ENCODE measurements at places on chromosomes 11 and 22.

- no peak for DNase-seq
Measured at GRCh38 chr22:50117168-50117762, 27.5 kb downstream of the MOV10L1 start.

GRCh38 chr11:61065955-61066638, 36.2 kb upstream of the CD5 start:
- DNase-seq: no peak

DNA sequence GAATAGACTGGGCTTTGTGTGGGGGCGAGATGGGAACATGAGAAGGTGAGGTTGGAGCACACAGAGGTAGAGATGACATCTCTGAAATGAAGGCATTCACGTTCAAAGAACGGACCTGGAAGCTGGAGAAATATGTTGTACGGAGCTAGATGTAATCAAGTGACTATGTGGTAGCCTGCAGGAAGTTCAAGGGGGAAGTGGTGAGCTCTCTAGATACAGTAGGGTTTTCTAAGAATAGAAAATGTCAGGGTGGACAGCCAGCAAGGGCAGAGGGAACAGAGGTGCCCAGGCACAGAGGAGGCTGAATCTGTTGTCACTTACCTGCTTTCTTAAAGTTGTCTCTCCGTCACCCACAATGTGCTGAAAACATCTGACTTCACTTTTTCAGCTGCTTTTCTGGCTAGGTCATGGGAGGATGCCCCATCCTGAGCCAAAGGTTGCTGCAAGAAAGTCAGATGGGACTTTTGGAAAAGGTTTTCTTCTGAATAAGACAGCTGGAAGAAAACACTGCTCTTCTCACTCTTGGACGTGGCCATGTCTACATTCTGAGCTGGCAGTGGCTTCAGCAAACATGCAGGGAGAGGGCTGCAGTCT, 171.5 kb upstream of the B3GAT1 start:
- DNase-seq: no peak

- no peak for DNase-seq
Measured at GRCh38 chr22:42800451-42801251, 56.4 kb downstream of the ARFGAP3 start.

DNA sequence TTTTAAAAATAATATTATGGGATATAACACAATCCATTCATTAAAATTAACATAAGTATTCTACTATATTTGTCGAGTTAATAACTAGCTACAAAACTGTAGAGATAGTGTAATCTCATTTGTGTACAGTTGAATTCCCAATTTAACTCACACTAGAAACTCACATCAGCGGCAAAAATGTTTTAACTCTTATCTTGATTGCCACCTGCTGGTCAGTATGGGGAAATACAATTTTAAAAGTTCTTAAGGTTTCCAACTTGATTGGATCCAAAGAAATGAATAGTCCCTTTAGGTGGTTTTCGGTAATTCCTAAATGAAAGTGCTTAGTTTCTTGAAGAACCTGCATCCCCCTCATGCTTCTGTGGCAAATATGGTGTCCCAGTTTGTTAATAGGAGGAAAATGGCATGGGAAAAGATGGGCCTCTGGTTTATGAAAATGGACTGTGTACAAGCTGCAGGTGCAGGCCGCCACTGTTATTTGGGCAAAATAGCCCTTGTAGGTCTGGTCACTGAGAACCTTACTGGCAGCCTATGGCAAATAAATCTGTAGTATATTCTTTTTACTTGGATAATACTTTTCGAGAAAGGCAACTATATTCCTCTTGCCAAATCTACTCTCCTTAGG, 33.7 kb upstream of the SLC17A6 start:
- DNase-seq: no peak

GRCh38 chr11:47152953-47153950, 23.4 kb downstream of the ARFGAP2 start:
- DNase-seq: peak; percentile 26

DNA sequence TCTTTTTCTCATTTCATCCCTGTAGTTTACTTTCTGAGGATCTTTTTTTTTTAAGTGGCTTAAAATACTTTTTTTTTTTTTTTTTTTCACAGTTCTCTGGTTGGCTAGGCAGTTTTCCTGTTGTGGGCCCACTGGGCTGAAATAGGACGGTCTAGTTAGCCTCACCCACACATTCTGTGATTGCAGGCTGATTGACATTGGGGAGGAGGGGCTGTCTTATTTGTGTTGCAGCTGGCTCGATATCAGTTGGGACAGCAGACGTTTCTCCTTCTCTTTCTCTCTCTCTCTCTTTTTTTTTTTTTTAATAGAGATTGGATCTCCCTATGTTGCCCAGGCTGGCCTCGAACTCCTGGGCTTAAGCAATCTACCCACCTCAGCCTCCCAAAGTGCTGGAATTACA, 6.9 kb downstream of the BCR start:
- DNase-seq: no peak

DNA sequence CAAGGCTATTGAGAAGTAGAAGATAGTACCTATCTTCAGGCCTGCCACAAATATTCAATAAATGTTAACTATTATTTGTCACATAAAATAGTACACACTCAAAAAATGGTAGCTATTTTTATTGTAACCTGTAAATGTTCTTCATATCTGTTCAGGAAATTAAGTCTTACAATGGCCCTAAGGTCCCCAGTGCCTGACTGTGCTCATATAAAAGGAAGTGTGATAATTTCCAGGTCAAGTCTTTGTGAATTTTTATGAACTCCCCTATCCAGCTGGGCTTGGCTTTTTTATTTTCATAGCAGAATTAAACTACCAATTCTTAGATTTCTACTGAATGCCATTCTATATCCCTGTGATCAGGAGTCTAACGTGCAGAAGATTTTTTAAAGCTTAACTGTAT, 284.2 kb upstream of the PITPNB start:
- no peak for DNase-seq

Measured in T-helper 1 cell (primary cell).